ENCODE measurements at places on chromosomes 16 and 17.

DNA sequence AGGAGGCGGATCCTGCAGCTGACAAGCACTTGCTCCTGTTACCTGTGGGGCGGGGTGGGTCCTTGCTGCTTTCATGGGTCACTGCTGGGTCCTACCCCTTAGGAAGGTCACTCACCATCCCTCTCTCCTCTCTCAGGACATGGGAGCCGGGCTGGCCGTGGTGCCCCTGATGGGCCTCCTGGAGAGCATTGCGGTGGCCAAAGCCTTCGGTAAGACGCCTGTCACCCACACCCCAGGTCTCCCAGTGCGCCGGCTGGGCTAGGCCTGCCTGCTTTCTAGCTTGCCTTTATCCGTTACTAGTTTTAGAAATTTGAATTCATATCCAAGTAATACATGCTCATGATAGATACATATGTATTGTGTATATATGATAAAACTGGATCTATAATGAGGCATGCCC lies 17.2 kb downstream of the SLC26A11 start:
- DNase-seq = no peak

GRCh38 chr16:13036600-13036999 lies 135.2 kb downstream of the SHISA9 start:
- no peak for DNase-seq

DNA sequence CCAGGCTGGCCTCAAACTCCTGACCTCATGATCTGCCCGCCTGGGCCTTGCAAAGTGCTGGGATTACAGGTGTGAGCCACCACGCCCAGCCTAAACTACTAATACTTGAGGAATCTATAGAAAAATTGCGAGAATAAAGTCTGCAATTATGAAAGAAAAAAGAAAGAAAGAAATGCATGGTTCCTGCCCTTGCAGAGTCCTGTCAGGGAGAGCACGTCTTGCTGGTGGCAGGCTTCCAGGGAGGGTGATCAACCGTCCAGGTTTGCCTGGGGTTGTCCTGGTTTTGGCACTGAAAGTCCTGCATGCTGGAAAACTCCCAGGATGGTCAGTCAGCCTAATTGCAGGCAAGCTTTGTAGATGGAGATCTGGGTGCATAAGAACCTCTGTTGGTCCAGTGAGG lies 21.5 kb upstream of the KIFC3 start:
- no peak for DNase-seq

DNA sequence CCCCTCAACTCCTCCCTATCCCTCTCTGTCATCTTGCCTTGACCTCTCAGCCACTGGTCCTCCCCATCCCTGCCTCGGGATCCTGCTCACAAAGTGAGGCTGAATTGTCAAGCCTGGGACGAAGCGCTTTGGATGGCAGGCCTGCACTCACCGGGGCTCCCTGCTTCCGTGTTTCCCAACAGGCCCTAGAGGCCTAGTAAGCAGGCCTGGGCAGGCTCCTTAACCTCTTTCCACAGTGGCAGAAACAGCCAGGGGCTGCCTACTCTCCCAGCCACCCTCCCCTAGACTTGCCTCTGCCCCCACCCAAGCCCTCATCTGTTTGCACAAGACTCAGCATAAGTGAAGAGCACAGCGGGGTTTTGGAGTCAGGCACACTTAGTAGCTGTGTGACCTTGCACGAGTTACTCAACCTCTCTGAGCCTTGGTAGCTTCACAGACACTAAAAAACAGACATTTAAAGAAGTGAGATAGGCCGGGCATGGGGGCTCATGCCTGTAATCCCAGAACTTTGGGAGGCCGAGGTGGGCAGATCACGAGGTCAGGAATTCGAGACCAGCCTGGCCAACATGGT lies 5.0 kb upstream of the FADS6 start:
- DNase-seq = no peak

DNA sequence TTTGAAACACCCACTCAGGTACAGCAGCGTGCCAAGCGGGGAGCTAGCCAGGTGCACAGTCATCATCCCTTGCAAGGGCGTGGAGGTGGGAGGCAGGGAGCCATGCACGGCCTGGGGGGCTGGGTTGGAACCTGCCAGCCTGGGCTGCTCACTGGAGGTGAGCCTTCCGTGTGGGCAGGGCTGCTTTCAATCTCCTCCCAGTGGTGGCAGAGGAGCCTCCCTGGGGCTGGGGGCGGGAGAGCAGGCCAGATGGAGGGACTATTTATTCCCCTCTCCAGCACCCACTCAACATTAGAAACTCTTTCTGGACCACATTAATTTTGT lies 90.3 kb downstream of the KATNIP start:
- DNase-seq = peak; percentile 36

GRCh38 chr16:80463326-80463725 lies 77.5 kb upstream of the DYNLRB2 start:
- DNase-seq = no peak

DNA sequence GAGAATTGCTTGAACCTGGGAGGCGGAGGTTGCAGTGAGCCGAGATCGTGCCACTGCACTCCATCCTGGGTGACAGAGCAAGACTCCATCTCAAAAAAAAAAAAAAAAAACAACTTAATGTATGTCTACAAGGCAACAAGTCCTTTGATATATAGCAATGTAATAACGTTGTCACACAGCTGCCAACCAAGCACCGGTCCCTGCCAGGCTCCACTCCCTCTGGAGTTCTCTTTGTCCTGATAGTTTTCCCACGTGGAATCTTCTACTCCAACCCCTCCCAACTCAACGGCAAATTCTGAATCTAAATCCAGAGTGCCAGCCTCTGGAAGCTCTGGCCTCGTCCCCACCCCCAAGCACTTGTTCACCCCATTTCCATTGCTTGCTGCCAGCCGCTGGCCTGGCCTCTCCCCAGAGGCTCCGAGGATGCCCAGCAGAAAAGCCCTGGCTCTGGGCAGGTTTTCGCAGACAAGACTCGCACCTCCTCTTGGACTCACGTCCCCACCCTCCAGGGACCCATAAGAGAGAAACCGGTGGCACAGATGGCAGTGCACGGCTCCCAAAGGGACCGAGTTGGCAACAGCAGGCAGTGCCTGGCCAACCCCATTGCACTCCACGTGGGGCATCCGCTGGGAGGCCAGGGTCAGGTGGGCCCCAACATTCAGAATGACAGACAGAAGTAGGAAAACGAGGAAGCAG lies 15.9 kb upstream of the CBX2 start:
- DNase-seq = peak; percentile 70

GRCh38 chr16:35631261-35631945 lies 2172.0 kb downstream of the TP53TG3F start:
- no peak for DNase-seq

DNA sequence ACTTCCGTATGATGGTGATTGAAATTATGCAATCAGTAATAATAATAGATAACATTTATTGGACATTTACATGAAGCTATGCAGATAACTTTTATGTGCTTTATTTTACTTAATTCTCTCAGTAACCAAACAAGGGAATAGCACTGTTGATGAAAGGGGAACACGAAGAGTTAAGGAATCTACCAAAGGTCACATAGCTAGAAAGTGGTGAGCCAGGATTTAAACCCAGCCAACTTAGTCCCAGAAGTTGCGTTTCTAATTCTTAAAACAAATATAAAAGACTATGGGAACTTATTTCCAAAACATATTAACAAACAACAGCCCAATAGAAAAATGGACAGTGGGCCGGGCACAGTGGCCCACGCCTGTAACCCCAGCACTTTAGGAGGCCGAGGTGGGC lies 9.7 kb downstream of the SPNS3 start:
- DNase-seq = no peak

DNA sequence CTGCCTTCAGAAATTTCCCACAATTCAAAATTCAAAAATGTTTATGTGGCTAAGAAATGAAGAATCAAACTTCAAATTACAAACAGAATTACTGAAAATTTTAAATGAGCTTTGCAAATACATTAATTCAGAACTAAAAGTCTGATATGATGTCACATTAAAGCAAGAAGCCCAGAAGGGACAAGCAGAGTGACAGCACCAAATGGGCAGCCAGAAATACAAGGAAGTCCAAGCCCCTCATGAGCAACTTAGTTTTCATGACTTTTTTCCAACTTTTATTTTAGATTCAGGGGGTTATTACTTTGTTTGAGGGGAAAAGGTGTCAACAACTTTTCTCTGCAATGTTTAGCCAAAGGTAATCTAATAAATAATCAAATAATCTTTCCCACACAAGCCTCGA lies 21.5 kb downstream of the UBE2G1 start:
- no peak for DNase-seq

- no peak for DNase-seq
Observed at GRCh38 chr16:12228602-12229499, 252.3 kb downstream of the SNX29 start.

- no peak for DNase-seq
Observed at GRCh38 chr17:30927756-30928155, 6.0 kb downstream of the ADAP2 start.

- no peak for DNase-seq
Observed at GRCh38 chr16:72751076-72751475, 296.9 kb downstream of the ZFHX3 start.

DNA sequence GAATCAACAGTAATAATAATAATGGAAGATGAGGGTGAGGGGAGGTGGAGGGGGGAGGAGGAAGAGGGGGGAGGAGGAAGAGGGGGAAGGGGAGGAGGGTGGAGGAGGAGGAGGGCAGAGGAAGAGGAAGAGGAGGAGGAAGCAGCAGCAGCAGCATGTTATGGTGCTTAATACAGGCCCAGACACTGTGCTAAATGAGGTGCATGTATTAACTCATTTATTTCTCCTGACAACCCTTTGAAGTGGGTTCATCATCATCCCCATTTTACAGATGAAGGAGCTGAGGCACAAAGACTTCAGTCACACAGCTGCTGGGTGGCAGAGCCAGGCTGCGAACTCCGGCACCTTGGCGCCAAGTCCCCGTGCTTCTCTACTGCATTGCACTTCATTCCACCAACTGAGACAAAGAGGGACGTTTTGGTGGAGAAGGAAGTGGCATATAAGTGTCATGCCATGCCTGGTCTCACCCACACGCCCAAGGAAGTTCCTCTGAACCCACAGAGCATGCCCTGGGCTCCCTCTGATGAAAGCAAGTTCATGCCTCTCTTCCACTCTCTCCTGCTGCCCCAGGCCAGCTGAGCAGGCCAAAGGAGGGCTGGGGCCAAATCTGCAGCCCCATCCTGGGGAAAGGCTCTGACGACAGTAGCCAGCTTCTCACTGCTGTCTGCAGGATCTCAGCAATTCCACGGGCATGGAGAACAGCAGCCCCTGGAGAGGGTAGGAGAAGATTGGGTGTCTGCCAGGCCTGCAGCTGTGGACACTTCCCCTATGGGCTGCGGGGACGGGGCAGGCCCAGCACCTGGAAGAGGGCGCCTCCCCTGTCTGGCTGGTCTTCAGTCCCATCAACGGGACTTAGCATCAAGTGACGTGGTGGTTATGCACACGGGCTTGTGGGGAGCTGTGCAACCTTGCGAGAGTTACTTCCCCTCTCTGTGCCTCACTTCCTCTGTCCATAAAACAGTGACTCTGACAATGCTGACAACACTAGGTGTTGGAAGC lies 21.8 kb downstream of the XYLT1 start:
- DNase-seq = no peak

DNA sequence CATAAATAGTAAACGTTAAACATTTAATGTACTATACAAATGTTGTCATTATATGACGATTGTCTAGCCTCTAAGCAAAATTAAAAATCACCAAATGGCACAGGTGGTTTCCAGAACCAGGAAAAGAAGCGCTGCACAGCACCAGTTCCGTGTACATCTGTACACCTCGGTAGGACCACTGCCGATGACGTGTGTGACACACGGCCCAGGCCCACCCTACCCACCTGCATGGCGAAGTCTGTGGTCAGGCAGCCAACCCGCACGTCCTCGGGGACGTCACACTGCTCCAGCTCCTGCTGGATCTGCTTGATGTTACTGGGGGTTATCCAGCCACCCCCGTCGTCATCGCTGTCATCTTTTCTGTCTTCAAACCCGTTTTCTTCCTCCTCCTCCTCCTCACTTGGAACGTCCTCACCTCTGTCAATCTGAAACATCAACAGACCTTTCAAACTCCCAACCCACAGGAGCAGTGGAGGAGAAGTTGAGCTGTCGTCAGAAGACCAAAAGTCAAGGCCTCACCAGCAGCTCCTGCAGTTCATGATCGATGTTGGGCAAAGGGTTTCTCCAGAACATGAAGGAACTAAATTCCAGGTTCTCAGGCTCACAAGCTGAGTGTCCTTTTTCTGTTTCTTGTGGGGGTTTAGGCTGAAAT lies 5.9 kb downstream of the NOB1 start:
- no peak for DNase-seq

- DNase-seq = peak; percentile 83
Observed at GRCh38 chr17:16352667-16353316, 477 bp downstream of the CENPV start.

DNA sequence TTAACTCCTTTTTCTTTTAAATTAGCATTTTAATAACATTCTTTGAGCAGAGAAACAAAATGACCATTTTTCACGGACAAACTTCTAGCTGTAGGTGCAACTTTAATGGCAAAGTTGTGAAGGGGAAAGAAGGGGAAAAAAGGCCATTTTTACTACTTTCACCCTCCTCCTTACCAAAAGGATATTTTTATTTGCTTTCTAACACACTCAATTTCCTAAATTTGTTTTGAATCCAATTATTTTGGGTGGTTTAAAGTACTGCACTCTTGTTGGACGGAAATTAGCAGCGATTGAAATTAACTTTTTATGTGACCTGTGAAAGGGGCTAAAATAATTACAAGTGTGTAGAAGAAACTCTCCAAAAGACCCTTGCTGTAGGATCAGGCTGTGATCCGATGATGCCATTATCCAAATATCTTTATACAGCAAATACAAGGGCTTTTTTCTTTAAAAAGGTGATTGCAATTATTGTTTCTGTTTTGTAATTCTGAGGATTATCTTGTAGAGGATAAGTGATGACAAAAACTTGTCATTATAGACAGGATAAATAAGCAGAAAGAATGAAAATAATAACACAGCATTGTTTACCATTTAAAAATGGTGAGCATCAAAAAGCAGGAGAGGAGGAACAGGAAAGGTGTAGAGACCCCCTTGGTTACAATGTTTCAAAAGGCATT lies 42.4 kb downstream of the SNX11 start:
- DNase-seq = no peak

DNA sequence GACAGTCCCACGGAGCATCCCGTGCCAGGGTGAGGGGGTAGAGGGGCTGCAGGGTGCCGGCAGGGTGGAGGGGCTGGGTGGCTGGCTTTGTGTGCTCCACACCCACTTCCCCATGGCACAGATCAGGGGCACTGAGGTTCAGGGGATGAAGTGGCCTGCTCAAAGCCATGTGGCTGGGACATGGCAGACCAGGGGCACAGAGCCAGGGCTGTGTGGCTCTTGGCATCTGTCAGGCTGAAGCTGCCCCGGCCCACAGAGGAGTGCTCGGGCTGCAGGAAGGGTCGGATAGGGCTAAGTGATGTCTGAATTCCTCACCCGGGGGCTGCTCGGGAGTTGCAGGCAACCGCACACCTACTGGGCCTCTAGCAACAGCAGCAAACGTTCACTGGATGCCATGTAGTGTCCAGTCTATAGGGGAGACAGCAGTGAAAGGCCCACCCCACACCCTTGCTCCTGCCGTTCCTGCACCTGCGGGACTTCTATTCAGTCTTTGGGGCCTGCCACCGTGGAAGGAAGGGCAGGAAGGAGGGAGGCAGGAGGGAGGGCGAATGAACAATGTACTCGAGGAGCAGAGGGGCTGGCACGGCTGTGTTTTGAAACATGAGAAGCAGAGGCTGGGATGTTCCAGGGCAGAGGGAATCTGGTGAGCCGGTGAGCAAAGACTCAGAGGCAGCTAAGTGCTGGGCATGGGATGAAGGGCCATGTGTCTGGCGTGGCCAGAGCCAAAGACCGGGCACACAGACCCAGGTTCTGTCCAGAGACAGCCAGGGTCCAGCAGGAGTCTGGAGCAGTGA lies 15.1 kb downstream of the SLC5A10 start:
- no peak for DNase-seq

Data from posterior vena cava (tissue), 2 donors.